ENCODE measurements at places on chromosomes 11 and 22.

- DNase-seq, result no peak
Measured at GRCh38 chr11:72190631-72191071, 1.3 kb upstream of the FOLR1 start.

DNA sequence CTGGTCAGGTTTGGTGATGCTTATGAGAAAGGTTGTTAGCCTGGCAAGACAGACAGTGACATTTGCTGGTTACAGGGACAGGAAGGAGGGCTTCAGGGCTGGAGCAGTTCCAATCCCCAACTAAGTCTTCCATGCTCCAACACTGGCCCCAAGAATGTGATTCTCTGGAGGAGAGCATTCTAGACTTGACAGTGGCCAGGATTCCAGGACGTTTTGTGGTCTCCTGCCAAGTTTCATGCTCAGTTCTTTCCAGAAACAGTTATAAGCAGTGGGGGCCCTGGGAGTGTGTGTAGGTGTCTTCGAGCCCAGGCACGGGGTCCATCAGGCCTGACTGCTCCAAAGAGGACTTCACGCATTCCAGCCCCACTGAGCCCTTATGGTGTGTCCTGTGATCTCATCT, 8.9 kb upstream of the GRK3 start:
- no peak for DNase-seq

GRCh38 chr11:71164186-71164585, 88.2 kb downstream of the SHANK2 start:
- DNase-seq, result no peak

DNA sequence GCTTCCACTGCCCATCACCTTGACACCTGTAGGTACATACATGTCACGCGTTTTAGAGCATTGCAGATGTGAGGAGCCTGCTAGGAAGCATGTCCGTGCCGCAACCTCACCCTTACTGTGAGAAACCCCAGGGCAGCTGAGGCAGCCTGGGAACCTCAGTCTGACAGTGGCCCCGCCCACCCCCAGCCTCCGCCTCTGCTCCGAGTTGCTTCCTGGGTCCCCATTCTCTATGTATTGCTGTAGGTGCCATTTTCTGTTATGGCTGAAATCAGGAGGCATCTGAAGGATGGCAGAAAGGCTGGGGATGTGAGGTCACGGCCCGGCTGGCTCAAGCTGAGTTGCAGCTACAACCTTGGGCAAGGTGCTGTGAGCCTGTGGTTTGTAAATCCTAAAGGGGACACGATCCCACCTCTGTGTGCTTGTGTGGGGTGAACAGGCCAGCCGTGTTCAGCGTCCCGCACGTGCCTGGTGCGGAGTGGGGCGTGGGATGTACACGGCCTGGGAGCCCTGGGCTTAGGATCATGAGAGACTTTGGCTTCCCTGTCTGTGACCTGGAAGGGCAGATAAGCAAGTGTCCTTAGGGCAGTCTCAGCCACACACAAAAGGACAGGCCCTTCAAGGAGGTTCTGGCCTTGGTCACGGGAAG, 102.7 kb downstream of the PHF21B start:
- DNase-seq, result no peak

- no peak for DNase-seq
Measured at GRCh38 chr11:48037709-48038468, 57.5 kb downstream of the PTPRJ start.

GRCh38 chr11:78197816-78198215, 9.1 kb downstream of the USP35 start:
- no peak for DNase-seq

- DNase-seq, result no peak
Measured at GRCh38 chr11:13315517-13316432, 38.2 kb downstream of the BMAL1 start.

Measured in CD4-positive, alpha-beta T cell treated with Interleukin-1 beta for 1 hour (primary cell).